ENCODE measurements at places on chromosomes 4 and X. TPM values are rescaled to one million over a fixed set of nuclear protein-coding genes. Genes with fewer than 3 reads are reported as not detected.

GRCh38 chrX:1239681-1240142 is 27.3 kb upstream of the CRLF2 start:
- H3K27ac ChIP-seq = no peak overlapping the region
- DNase-seq = no peak
- H3K4me1 ChIP-seq = 0 out of 2 replicates have a peak, but pooled peaks cover 2% of the 10 kb centered on the region
- H3K27me3 ChIP-seq = no peaks in the 10 kb centered on the region

- no peak for DNase-seq
- H3K36me3 ChIP-seq = no peaks in the 10 kb centered on the region
- no peak overlapping the region for H3K27ac ChIP-seq
- no peaks in the 10 kb centered on the region for H3K27me3 ChIP-seq
- H3K4me1 ChIP-seq = no peaks in the 10 kb centered on the region
Measured at GRCh38 chr4:107388736-107389274, 331.2 kb downstream of the PAPSS1 start.

GRCh38 chr4:98903963-98904362 is 25.0 kb downstream of the EIF4E start:
- no peak for DNase-seq
- no peaks in the 10 kb centered on the region for H3K27me3 ChIP-seq
- H3K4me1 ChIP-seq = no peaks in the 10 kb centered on the region
- no peak overlapping the region for H3K4me3 ChIP-seq

DNA sequence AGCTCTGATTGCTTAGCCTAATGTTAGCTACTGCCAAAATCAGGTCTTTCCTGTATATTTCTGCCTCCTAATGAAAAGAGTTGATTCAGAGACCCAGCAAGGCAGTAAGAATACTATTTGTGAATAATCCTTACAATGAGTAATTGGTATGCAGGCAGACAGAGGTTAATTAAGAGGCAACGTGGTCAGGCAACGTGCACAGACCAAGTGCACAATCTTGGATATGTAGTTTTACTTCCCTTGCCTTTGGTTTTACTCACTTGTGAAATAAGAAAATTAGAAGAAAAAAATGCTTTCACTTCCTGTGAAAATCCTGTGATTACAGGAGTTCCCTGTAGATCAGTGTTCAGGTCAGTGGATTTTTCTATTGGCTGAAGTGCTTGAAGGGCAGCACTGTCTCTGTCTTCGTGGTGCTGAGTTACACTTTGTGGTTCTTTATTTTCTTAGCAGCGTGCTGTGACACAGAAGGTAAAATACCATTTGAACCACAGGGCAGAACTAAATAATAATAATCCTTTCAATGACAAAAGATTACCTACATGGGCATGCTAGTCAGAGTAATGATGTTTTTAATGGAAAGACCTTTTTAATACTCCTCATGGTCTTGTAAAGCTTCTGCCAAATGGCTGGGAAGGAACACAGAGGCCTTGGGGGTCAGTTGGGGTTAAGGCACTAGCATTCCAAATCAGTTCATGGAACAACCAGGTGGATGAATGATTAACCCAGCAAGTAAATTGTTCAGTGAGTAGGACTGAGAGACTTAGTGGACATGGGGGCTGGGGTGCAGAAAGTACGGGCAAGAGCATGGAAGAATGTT is 430.9 kb downstream of the MAPK10 start:
- peaks cover 1% of the 10 kb centered on the region for H3K27me3 ChIP-seq
- no peaks in the 10 kb centered on the region for H3K4me1 ChIP-seq
- no peaks in the 10 kb centered on the region for H3K36me3 ChIP-seq

The SPARCL1 gene
- 0.78 TPM for total RNA-seq

The SLC2A9 gene
- 0.20 TPM for total RNA-seq

Data from H1 (cell line).